ENCODE measurements at places on chromosomes 1 and 21.

- no peak for DNase-seq
These were observed 6.8 kb downstream of the STPG1 start for GRCh38 chr1:24406788-24407187.

GRCh38 chr1:19043579-19044443 is 87.3 kb upstream of the IFFO2 start:
- no peak for DNase-seq

GRCh38 chr1:185292237-185292636 is 24.8 kb downstream of the IVNS1ABP start:
- DNase-seq: no peak

- DNase-seq: peak; percentile 90
These were observed 87.3 kb upstream of the TLR5 start for GRCh38 chr1:223230161-223230881.
